T follicular helper cell (primary cell): ENCODE measurements at places on chromosomes 2 and 18.

GRCh38 chr18:49694402-49694801 is 118.9 kb downstream of the ACAA2 start:
- DNase-seq, result no peak

GRCh38 chr2:138015494-138015893 is 51.2 kb downstream of the HNMT start:
- no peak for DNase-seq

- DNase-seq, result no peak
These were observed 78.2 kb downstream of the BCL11A start for GRCh38 chr2:60475123-60475830.

- no peak for DNase-seq
These were observed 23.9 kb downstream of the COL4A3 start for GRCh38 chr2:227188292-227188691.

DNA sequence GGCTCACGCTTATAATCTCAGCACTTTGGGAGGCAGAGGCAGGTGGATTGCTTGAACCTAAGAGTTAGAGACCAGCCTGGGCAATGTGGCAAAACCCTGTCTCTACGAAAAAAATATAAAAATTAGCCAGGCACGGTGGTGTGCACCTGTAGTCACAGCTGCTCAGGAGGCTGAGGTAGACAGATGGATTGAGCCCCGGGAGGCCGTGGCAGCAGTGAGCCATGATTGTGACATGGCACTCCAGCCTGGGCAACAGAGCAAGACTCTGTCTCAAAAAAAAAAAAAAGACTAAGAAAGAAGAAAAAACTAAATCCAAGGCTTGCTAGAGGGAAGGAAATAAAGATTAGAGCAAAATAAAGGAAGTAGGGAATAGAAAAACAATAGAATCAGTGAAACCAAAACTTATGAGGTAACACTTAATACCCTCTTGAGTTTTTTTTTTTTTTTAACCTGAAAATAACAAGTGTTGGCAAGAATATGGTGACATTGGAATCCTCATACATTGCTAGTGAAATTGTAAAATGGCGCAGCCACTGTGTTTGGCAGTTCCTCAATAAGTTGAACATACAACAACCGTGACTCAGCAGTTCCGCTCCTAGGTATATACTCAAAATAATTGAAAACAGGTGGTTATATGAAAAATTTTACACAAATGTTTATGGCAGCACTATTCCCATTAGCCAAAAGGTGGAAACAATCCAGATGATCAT is 85.2 kb downstream of the EML4 start:
- DNase-seq, result no peak

- no peak for DNase-seq
These were observed 150.1 kb downstream of the CTIF start for GRCh38 chr18:48688961-48689360.

GRCh38 chr18:32552421-32553030 is 81.8 kb upstream of the GAREM1 start:
- peak; percentile 34 for DNase-seq

GRCh38 chr2:109450574-109451273 is 163.0 kb downstream of the SEPTIN10 start:
- no peak for DNase-seq

- DNase-seq, result no peak
These were observed 288.4 kb upstream of the TRIB2 start for GRCh38 chr2:12428324-12428723.

DNA sequence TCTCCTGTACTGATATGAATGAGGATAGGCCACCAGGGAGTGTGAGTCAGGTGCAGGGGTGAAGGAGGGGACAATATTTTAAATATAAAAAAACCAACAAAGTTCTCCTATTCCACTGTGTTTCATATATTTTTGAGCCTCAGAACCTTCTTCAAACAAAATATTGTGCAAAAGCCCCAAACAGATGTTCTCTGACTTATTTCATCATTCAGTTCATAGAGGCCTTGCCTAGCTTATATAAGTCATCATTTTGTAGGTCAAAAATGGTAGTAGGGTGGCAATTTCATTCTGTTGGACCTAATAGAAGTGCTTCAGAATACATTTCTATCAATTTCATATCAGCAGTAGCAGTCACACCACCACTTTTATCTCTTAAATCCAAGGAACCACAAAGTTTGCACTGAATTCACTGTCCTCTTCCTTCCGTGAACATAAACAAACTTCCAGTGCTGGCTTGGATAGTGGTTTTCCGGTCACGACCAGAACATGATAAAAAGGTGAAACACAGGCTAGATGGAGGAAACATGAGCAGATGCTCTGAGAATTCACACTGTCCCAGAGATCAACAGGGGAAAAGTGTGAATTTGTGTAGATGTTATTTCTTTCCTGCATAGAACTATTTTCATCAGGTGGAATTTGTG is 99.1 kb downstream of the EN1 start:
- DNase-seq, result no peak

DNA sequence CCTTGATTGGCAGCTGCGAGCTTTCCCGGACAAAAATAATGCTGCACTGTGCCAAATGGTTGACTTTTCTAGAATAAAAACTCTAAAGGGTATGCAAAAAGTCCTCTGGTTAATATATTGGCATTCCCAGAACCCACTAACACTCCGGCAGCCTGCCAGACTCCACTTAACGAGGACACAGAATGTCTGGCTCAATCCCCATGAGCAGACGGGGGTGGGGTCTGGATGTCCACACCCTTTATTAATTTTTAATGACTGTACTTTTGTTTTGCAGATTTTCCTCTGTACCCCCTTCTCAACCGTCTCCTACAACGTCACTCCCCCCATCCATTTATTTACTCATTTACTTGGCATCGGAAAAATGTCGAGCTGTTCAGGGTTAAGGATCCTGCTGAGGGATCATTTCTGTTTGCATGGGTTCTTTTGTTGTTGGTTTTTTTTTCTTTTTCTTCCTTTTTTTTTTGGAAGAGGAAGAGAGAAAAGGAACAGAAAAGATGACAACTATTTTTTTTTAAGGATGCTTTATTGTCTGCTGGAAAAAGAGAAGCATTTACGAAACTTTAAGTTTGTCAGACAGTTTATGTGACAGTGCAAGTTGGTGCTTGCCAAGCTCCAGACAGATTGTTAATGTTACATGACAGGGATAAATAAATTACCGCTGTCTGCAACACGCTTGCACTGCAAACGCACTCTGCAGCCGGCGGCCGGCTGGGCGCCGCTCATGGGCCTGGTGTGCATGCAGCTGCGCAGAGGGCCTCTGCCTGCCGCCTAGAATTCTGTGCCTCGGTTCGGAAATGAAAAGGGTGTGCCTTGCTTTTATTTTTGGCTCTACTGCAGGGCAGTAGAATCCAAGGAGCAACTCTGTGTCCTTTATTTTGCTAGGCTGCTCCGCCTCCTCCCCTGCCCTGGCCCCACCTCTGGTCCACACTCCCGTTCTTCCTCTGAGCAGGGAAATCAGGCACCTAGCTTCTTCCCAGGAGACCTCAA is 3.6 kb downstream of the LDLRAD4 start:
- no peak for DNase-seq

GRCh38 chr2:23388294-23388693 is 3.3 kb downstream of the KLHL29 start:
- no peak for DNase-seq

GRCh38 chr2:100408104-100408503 is 9.4 kb downstream of the CHST10 start:
- no peak for DNase-seq

DNA sequence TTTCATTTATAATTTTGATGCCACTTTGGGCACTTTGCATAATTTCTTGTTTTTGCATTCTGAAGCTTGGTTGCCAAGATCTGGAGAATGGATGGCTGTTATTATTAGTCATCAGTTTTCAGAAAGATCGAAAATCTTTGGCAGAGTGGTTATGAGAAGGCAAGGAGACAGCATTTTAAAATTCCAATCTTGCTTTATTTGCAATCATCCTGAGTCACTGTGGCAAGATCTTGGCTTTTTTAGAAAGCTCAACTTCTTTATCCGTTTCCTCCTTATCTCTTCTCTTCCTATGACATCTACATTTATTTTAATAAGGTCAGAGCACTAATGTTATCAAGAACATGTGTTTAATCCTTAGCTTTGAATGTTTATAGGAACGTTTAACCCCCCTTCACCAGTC is 31.1 kb upstream of the EIF2AK3 start:
- DNase-seq, result no peak

GRCh38 chr2:170821531-170822289 is 5.0 kb downstream of the GAD1 start:
- DNase-seq, result no peak

DNA sequence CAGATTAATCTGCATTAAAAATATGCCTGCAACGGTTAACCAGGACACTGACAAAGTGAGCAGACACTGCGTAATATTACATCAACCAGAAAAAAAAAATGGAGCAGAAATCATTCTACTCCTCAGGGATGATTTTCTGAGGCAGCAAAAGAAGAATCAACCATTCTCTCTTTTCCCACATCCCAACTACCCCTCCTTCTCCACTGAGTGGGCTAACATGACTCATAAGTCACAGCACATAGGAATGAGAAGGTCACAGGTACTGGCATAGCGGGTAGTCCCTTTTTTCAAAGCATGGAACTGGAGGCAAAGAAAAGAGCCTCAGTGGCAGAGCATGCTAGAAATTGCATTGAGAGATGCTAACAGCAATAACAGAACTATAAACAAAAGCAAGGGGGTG is 54.3 kb upstream of the TSPYL6 start:
- no peak for DNase-seq

- DNase-seq, result no peak
These were observed 231.6 kb upstream of the ERBB4 start for GRCh38 chr2:212770240-212770639.

- DNase-seq, result no peak
These were observed 358.8 kb downstream of the CMPK2 start for GRCh38 chr2:6506859-6507258.

DNA sequence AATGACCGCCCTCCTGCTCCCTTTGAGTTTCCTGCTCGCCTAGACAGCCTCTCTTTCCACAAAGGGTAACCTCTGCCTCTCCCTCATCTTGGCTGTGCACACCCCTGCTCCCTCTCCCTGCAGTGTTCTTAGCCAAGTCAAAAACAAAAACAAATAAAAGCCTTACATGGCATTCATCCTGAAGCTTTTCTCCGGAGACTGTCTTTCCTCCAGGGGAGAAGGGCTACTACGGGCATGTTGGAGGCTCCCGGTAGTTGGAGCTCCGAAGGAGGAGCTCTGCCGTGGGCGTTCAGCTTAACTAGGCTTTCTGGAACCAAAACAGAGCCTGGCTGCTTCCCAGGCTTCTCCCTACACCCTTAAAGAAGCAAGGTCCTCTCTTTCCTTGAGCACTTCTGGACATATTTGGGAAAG is 104.2 kb downstream of the TPGS2 start:
- no peak for DNase-seq

DNA sequence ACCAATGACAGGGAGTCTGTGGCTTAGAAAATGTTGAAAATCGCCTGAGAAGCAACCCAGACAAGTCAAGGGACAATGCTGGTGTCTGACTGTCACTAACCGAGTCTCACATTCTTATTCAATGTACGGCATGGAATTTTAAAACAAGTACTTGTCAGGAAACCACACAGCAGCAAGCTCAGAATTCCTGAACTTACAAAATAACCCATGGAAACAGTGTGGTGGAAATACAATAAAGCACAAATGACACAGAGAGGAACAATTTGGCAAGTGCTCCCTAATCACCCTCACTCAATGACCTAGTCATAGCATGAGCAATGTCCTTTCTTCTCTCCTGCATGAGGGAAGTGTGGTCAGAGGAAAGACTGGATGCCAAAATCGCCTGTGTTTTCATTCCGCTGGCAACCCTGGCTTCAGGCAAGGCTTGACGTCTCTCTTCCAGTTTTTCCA is 154.0 kb downstream of the SATB2 start:
- DNase-seq, result no peak

DNA sequence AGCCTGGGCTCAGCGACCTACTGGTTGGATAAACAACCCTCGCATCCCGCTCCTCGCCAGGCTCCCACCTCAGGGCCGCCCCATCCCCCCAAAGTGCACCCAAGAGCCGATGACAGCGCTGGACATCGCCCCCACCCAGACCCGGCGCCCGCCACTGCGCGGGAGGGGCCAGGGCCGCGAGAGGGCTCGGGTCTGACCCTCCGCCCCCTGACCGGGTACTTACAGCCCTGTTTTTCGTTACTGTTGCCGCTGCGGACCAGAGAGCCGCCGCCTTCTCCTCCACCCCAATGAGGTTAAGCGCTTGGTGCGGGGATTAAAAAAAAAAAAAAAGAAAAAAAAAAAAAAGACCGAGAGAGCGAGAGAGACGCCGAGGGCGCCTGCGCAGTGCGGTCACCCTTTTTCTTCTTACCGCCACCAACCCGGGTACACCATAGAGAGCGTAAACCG is at the start of gene CLASP1:
CLASP1 (minus strand) TSS at position 314 of the 447 bp plus-strand sequence. CDS start 43,567 bp downstream, outside the sequence.
- DNase-seq, result peak; percentile 41

DNA sequence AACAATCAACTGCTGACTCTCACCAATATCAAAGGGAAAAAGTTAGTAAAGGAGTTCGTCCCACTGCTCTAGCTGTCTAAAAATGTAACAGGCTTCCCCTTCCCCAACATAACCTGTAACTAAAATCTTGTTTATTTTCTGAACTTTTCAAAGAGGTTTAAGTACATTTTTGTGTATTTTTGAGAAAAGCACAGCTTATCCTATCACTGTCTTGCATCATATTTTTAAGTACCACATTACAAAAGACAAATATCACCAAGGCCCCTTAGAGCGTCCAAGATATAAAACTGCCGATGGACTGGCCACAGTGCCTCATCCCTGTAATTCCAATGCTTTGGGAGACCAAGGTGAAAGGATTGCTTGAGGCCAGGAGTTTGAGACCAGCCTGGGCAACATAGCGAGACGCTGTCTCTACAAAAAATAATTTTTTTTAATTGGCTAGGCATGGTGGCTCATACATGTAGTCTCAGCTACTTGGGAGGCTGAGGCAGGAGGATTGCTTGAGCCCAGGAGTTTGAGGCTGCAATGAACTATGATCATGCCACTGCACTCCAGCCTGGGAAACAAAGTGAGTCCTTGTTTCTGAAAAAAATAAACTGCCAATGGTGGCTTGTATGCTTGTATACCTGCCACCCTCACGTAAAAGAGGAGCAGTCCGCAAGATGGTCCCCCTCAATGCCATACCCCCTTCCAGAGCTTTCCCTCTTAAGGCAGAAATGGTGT is 21.2 kb upstream of the LAPTM4A start:
- no peak for DNase-seq

- DNase-seq, result no peak
These were observed 19.2 kb downstream of the CDC42EP3 start for GRCh38 chr2:37652199-37652640.

DNA sequence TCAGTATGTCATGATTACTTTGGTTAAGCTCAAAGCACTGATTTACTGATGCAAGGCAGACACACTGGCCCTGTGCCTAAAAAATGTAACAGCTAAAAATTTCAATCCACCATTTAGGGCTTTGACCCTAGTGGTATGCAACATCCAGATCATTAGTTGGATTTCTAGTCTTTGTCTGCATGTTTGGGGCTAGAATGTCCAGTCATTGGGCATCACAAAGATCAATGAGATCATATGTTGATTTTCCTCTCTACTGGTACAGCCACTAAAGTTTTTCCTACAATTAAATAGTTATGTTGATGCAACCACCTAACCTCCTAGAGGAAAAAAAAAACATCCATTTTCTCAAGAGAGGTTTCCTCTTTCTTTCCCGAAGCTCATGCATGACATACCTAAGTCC is 53.4 kb upstream of the REV1 start:
- DNase-seq, result no peak
